Stimulated activated CD4-positive, alpha-beta T cell treated with anti-CD3 and anti-CD28 coated beads, Interleukin-2, amount 100 ng/mL, for 24 hours (primary cell): ENCODE measurements at places on chromosomes 13 and 19.

GRCh38 chr13:24625870-24626849 is 54.0 kb upstream of the ATP12A start:
- DNase-seq, result no peak

DNA sequence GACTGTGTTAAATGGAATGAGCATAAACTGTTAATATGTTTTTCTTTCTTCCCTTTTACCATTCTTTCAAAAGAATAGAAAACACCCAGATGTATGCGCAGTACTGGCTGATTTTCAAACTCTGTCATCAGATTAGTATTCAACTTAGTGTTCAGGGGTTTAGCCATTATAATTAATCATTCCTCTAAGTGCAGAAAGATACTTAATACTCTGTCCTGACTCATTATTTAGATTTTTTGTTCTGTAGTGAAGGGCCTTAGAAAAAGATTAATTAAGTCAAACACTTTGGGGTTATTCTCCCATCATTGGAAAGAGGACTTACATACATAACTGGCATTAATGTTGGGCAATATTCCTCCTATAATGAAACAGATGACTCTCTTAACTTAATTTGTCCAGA is 1316.7 kb upstream of the SLC10A2 start:
- no peak for DNase-seq

GRCh38 chr13:54424344-54424743 is 1395.7 kb downstream of the OLFM4 start:
- DNase-seq, result no peak

DNA sequence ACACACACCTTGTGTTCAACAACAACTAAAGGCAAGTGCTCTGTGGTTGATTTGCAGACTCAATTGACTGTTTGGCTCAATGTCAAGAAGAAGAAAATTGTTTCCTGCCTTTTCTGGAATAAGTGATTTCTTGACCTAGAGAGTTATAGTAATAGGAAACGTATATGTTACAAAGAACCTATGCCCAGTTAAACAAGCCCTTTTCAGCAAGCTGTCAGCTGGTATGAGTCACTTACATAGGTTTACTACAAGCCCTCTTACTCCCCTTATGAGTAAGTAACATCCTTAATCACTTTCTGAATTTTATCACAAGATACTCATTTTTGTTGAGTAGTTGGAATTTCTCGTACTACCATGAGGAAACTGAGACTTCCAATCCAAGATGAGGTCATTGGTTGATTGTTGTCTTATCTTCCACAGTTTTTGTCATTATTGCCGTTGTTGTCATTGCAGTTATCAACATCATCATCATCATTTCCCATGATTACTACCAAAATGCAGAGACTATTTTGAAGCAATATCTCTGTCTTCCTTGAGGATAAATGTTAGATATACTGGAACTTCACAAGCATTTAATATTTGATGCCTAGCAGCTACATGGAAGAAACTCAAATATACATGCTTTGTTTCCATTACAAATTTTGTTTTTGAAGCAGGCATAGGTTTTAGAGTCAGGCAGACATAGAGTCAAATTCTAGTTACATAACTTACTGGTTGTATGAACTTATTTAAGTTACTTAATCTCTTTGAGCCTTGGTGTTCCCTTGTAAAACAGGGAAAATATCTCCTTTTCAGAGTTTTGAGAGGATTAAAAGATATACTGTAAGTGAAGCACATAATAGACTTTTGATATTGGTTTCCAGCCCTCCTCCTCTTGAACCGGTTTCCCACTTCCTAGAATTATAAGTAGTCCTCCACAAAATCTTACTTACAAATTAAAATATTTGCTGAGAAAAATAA is 106.0 kb downstream of the RAP2A start:
- DNase-seq, result no peak

GRCh38 chr19:2806736-2807378 is 12.8 kb upstream of the ZNF554 start:
- DNase-seq, result no peak

DNA sequence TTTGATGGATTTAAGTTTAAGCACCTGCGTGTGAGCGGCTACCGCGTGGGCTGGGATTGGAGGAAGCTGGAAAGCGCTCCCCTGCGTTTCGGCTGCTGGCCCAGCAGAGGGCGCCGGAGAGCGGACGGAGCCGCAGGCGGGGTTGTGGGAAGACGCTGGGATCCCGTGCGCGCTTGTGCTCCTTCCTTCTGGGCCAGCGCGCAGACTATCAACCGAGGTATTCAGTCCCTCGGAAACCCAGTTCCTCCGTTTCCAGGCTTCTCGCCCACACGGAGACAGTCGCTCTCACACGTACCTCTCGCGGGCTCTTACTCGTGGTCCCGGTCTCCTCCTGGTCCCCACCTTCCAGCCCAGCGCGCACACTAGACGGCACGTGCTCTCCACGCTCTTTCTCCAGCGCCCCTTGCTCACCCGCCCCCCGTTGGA is 28.8 kb downstream of the EPN1 start:
- DNase-seq, result peak; percentile 71

DNA sequence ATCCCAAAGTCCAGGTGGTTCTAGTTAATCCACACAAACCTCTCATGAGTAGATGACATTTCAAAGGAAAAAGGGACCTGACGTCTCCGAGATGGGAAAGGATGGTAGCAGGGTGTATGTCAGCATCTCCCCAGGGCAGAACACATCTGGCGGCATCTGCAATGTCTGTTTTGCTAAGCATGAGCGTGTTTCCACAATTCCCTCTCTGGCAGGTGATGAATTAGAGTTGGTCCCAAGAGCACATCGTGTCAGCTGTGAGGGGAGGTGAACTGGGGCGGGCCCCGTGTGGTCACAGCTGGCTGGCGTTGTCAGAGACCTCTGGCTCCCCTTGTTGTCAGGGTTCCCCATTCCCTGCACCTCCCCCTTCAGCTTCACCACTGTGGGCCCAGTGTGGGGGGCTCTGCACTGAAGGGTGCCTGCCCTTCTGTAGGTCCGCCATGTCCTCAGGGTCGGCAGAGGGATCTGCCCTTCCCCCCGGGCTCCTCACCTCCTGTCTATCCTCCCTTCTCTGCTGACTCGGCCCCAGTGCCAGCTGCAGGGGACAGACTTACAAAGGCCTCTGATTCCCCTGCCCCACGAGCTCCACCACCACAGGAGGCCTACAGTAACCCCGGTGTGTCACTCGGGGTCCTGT is 58.2 kb downstream of the CDADC1 start:
- no peak for DNase-seq

- no peak for DNase-seq
Measured at GRCh38 chr19:13707915-13708314, 56.4 kb upstream of the MRI1 start.

- no peak for DNase-seq
Measured at GRCh38 chr13:110097013-110097412, 209.9 kb downstream of the COL4A1 start.

- peak; percentile 81 for DNase-seq
Measured at GRCh38 chr19:57819475-57820148, 4.9 kb upstream of the ZNF552 start.

DNA sequence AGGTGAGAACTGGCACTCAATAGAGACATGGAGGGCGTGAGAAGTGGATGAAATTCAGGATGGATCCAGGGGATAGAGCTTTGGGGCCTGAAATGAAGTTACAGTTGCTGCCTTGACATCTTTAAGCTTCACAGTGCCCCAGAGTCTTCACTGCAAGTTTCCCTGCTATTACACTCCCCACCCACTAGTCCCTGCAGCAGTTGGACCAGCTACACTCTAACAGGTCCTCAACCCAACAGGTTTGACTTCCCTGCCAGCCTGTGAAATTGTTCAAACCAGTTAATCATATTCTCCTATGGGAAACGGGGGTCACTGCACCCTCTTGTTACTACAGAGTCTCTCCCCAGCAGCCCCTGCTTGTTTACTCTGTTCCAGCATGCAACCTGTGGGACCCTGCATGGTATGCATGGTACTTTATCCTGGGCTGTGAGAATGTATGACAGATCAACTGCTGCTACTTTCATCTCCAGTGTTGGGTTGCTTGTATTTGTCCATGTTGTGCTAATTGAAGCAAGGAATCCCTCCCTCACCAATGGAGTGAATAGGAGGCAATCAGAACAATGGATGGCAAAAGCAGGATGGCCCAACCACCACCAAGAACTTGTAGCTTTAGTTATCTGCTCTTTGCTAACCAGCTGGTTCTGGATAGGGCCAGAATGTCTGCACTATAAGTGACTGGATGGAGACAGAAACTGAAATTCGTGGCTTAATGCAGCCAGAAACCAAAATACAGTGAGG is 314.2 kb downstream of the OLFM4 start:
- no peak for DNase-seq

DNA sequence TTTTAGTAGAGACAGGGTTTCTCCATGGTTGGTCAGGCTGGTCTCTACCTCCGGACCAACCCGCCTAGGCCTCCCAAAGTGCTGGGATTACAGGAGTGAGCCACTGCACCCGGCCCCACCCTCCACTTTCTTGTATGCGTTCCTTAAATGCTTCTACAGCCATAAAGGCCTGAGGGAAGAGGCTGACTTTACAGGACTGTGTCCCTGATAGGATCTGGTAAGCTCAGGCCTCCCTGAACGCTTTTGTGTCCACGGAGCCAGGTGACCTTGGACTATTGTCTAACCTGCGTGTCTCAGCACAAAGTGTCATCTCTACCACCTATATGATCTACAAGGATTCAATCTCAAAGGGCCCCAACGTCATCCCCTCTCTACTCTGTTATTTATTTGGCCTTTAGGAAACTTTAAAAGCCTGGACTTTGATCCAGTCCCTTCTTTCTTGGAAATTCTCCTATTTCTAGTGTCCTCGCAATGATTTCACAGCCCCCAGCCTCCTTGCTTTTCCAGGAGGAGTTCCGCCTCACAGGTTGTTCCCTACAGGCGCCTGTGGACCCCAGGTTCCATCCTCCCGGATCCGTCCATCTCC is 701 bp downstream of the ZNF552 start:
- DNase-seq, result no peak

DNA sequence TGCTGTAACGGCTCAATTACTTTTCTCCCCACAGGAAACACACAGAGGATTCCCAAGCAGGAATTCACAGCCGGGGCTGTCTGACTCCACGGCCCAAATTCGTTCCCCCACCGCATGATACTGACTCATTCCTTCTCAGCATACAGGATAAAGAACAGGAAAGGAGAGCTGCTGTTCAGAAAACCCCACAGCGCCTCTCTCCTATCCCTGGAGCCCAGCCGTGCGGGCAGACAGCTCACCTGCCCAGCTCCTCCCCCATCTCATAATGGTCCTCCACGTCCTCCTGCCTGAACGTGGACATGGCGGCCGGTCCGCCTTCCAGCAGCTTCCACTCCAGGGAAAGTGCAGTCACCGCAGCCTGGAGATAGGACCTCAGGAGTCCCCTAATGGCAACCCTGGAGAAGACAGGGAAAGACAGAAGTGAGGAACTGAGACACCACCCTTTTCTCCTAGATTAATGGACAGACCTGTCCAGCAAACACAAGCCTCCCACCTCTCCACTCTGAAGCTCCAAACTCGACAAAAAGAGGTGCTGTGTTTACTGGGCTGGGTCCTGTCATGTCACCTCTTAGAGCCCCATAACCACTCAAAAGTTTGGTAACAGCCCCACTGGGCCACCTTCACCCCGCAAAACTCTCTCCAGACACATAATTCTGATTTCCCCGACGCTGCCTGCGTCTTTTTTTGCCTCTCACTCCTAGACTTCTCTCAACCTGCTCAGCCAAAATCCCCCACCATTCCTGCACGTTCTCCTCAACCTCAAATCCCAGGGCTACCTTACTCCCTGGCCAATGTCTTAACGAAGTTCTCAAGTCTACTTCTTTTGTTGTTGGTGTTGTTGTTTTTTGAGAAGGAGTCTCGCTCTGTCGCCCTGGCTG is 1.2 kb downstream of the DAPK3 start:
- DNase-seq, result no peak

DNA sequence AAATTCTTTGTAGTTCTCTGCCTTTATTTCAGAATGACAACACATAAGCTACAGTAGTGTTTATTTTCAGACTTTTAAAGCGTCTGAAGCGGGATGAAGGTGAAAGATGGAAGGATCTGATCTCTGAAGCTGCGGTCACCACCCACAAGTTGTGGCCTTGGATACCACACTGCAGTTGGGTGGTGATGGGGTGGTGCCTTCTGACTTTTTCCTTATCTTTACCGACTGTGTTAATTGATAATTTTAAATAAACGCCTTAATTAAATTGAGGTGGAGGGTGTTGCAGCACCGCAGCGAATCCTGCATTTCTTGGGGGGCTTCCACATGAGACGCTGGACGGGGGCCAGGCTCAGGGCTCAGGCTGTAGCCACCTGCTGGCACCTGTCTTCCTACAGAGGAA is 1.3 kb downstream of the TFDP1 start:
- DNase-seq, result peak; percentile 17

DNA sequence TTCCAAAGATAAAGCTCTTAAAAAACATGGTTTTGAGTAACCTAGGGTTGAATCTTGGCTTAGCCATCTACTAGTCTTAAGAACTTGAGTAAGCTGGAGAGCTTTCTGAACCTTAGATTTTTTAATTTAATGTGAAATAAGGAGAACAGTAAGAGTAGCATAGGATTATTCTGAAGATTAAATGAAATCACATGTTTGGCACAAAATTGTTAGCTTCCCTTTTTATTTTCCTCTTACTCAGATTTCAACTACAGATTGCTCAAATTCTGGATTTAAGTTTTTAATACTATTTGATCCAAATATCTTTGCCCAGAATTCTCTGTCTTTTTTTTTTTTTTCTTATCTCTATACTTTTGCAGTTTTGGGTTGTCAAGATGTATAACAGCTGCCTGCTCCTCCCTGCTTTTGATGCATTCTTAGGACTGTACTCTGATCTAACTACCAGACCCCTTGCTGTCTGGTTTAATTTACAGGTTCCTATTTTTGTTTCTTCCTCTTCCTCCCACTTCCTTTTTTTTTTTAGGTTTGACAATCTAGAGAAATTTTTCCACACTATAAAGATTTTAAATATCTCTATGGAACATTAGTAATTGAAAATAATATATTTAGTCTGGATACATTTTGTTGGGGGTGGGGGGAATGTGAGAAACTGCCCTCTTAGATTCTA is 12.3 kb downstream of the POMP start:
- no peak for DNase-seq

- no peak for DNase-seq
Measured at GRCh38 chr19:19480688-19481087, 34.7 kb downstream of the TSSK6 start.

- DNase-seq, result no peak
Measured at GRCh38 chr13:46401432-46401831, 14.4 kb upstream of the RUBCNL start.

DNA sequence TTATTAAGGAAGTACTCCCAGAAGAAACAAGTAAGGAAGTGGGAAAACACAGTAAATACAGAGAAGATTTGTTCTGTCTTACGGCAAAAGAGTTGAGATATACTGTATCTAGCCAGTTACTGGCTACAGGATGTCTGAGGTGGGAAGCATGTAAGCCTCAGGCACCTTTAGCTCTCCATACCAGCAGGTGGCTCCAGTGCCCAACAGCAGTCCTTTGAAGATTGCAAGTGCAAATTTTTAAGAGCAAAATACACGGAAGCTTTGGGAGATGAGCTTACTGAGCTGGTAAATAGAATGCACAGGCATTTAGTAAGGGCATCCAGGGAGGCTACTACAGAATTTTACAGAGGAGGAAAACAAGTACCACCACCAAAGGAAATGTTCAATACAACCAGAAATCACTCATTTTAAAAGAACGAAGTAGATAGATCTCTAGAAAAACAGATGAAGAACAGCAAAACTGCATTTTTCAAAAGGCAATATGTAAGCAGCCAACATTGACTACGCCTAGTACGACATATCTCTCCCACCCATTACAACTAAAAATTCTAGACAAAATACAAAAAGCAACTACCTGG is 57.9 kb upstream of the VSTM2B start:
- no peak for DNase-seq
